Effector CD4-positive, alpha-beta T cell (primary cell): ENCODE measurements at places on chromosomes 13 and 19.
A peak's percentile ranks its signal among the peaks of the same experiment; 100 is the strongest.

GRCh38 chr19:17909003-17909732, 23.6 kb upstream of the CCDC124 start:
- DNase-seq = no peak

DNA sequence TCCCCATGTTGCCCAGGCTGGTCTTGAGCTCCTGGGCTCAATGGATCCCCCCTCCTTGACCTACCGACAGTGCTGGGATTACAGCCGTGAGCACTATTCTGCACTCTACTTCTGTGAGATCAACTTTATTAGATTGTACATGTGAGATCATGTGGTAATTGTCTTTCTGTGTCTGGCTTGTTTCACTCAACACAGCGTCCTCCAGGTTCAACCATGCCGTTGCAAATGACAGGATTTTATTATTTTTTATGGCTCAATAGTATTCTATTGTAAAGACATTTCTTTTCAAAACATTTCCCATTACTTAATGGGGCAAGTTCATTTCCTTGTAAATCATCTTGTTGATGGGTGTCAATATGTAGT, 1.5 kb upstream of the OBI1 start:
- no peak for DNase-seq

- no peak for DNase-seq
Measured at GRCh38 chr13:93881411-93881810, 598.1 kb downstream of the DCT start.

DNA sequence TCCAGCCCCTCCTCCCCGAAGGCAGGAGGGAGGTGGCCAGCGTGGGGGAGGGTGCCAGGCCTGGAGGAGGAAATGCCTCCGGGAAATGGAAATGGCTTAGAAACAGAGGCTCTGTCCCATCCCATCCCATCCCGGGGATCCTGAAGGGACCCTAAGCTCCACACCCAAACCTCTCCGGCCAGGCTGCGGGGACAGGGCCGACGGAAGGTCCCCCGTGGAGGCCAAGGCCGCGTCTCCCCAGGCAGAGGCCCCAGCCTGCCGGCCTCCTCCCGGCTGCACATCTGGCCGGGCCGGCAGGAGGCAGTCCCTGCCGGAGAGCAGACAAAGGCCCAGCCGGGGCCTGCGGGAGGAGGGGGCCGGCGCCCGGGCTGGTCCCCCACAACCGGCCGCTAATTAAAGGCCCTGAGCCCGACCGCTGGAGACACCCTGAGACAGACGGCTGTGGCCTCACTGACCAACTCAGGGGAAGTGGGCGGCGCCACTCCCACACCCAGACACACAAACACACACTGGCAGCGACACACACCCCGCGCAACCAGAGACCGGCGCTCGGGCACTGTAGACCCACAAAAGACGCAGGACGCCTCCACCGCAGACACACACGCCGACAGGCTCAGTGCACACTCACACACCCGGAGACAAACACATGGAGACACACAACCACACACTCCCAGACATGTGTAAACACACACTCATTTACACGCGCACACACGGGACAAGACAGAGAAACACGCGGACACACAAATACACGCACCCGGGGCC, 1.1 kb downstream of the ADAMTS10 start:
- DNase-seq = no peak

- no peak for DNase-seq
Measured at GRCh38 chr13:40697711-40698110, 31.3 kb upstream of the FOXO1 start.

- DNase-seq = no peak
Measured at GRCh38 chr19:34482380-34483250, 1.1 kb downstream of the WTIP start.

GRCh38 chr19:45792470-45793177, at the start of gene DMWD:
Gene DMWD, minus strand, starts transcription at chr19:45792845. Its CDS starts 89 bp downstream, at chr19:45792756.
- peak; percentile 99 for DNase-seq

GRCh38 chr19:23409392-23410048, 14.2 kb upstream of the ZNF91 start:
- DNase-seq = no peak

GRCh38 chr13:73228546-73228945, 169.7 kb downstream of the KLF5 start:
- DNase-seq = no peak

DNA sequence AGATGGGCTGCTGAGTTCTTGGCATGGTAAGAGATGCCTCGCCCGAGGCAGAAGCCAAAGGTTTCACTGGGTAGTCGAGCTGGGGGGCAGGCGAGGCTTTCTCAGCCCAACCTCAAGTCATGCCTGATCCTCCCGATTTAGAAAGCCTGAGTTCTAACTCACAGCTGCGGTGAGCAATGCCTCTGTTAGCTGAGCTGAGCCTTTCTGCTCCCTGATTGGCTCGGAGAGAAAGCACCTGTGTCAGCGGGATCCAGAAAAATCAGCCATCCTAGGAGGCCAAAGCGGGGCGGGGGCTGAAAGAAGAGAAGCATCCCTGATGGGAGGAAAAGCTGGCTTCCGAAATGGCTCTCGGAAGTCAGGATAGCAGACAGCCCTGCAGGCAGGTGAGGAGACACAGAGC, 44.7 kb downstream of the CACNA1A start:
- no peak for DNase-seq

DNA sequence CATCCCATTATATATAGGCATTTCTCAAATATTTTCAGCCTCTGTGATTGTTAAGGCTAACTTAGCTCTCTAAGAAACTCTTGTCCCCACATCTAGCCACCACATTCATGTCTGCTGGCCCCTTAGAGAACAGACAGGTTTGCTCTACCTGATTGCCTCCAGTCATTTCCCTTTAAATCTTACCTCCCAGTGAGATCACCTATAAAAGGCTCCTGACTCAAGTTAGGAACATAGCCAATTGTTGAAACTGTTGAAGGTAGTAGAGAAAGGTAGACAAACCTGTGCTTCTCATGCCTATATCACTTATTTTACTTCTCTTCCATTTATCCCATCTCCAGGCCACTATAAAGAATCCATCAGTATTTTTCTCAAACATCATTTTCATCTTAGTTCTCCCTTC, 771.4 kb downstream of the DIAPH3 start:
- DNase-seq = no peak

DNA sequence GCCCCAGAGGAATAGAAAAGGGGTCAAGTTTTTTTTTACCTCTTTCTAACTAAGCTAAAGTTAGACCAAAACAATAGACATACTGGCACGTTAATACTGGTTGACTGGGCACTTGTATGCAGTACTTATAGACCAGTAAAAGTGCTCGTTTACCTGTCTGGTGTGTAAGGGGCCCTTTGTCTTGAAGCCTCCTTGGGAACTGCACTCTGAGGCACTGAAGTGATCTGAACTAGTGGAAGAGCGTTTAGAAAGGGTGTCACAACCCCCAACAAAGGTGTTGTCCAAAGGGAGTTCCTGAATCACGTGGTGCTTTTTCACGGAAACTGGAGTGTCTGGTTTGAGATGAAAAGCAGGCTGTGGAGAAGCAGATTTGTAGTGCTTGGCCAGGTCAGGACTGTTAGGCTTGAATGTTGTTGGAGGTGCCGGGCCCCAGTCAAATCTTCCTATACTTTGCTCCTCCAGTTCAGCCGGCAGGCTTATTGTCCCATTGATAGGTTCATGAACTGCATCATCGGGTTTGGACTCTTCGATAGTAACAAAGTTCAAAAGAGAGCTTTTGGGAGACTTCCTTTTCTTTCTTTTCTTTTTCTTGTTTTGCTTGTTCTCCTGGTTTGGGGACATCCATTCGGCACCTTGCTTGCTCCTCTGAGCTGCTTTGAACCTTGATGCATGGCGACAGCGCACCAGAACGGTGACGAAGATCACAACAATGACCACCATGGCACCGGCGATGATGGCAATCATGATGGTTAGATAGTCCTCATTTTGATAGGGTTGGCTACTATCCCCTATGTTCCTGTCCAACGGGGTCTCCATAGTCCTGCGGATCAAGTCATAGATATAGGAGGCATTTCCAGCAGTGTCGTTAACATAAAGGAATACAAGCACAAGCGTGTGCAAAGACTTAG, 4.6 kb downstream of the PCDH9 start:
- no peak for DNase-seq

DNA sequence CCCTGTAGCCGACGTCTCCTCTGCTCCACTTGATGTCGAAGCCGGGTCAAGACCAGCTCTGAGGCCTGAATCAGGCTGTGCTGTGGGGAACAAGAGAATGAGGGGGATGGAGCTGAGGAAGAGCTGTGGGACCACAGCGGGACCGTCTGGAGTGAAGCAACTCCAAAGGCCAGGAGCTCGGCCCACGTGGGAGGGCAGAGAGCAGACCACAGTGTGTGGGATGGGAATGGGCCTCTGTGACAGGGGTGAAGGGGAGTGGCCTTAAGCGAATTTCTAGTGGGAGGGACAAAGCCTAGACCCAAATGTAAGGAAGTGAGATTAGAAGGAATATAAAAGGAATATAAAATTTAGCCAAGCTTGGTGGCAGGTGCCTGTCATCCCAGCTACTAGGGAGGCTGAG, 3.8 kb upstream of the SLC8A2 start:
- no peak for DNase-seq

DNA sequence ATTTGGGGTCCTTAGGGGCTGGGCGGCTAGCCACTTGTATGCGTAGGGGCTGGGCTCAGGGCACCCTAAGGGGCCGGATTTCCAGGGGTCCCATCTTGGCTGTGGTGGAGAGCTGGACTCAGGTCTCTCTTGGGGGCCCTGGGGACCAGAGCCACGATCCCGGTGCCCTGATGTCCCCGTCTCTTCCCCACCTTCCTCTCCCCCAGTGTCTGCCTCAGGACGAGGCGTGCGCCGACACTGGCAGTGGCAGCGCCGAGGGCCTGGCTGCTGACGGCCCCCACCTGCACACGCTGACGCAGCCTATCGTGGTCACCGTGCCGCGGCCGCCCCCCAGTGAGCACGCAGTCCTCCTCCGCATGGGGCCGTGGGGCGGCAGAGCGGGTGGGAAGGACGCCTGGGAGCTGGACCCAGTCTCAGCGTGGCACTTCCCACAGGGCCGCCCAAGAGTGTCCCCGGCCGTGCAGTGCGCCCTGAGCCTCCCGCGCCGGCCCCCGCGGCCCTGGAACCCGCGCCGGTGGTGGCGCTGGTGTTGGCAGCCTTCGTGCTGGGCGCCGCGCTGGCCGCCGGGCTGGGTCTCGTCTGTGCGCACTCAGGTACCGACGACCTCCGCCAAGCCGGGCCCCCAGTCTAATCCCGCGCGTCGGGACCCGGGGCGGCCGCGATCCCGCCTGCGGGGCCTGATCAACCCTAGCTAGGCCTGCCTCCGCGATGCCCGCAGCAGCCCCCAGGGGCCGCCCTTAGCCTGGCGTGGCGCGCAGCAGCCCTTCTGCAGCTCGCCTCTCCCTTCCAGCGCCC, 2.7 kb upstream of the SNAPC2 start:
- peak; percentile 43 for DNase-seq

DNA sequence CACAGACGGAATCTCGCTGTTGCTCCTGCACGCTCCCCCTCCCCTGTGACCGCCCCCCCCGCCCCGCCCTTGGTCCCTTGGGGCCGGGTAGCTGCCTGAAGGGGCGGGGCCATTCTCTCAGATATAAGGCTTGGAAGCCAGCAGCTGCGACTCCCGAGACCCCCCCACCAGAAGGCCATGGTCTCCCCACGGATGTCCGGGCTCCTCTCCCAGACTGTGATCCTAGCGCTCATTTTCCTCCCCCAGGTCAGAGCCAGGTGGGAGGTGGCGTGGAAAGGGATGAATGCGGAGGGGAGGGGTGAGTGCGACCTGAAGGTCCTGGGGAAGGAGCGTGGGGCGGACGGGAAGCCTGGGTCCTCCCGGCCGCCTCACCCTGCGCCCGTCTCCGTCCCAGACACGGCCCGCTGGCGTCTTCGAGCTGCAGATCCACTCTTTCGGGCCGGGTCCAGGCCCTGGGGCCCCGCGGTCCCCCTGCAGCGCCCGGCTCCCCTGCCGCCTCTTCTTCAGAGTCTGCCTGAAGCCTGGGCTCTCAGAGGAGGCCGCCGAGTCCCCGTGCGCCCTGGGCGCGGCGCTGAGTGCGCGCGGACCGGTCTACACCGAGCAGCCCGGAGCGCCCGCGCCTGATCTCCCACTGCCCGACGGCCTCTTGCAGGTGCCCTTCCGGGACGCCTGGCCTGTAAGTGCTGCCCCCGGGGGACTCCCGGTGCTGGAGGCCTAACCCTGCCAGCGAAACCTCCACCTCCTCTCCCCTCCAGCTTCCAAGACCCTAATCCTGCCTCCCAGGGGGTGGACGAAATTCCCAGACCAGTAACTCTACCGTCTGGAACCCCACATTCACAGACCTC, at the start of gene DLL3:
Gene DLL3 (plus strand): TSS at position 150 of the 845 bp plus-strand sequence. CDS start 28 bp downstream, at position 178.
- DNase-seq = no peak

- peak; percentile 17 for DNase-seq
Measured at GRCh38 chr19:42606660-42607351, 12.1 kb upstream of the CEACAM8 start.

- DNase-seq = no peak
Measured at GRCh38 chr13:50161052-50161451, 145.8 kb downstream of the KCNRG start.

DNA sequence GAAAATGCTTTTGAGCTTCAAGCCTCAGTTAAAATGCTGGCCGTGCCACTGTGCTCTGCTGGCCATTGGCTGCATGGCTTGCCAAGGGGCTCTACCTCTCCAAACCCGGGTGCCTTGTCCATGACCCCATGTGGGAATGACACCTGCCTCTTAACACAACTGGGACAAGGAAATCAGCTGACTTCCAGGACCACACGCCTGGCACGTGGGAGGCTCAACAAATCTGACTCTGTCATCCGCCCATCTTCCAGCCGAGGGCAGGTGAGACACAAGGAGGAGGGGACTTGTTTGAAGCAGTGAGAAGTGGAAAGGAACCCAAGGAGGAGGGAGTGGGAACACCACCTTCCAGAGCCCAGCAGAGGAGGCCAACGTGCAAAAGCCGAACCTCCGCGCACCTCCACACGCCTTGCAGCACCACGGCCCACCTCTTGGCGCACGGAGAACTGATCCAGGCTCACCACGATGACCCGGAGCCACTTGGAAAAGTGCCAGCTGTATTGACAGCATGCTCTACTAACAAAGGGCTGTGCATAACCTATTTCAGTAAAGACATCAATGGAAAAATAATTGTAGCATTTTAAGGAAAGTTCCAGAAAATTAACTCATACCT, 38.3 kb downstream of the COL4A1 start:
- no peak for DNase-seq

DNA sequence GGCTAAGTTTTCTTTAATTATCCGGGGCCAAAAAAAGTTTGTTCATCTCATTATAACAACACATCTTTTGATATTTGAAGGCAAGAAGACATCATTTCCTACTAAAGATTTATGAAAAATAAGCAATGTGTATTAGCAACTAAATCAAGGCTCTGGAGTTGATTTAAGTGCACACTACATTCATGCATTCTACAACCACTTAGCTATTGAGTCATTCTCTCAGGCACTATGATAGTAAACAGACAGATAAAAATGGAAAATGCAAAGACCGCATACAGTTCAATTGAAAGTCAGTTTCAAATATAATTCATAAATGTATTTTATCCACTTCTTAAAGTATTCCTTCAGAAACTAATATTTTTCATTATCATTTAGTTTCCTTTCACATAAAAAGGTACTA, 1395.2 kb downstream of the PCDH9 start:
- DNase-seq = no peak

GRCh38 chr19:45768655-45768983, 433 bp downstream of the SIX5 start:
- peak; percentile 30 for DNase-seq

- no peak for DNase-seq
Measured at GRCh38 chr13:77898097-77898496, 20.5 kb downstream of the EDNRB start.
